ENCODE measurements at places on chromosomes 7 and 10.

GRCh38 chr10:6578795-6579182, 1.3 kb downstream of the PRKCQ start:
- DNase-seq: no peak

GRCh38 chr7:149870701-149871483, 2.9 kb upstream of the ATP6V0E2 start:
- no peak for DNase-seq

GRCh38 chr7:42085531-42085930, 151.5 kb downstream of the GLI3 start:
- DNase-seq: no peak

GRCh38 chr7:85164376-85164775, 22.5 kb downstream of the SEMA3D start:
- DNase-seq: no peak

DNA sequence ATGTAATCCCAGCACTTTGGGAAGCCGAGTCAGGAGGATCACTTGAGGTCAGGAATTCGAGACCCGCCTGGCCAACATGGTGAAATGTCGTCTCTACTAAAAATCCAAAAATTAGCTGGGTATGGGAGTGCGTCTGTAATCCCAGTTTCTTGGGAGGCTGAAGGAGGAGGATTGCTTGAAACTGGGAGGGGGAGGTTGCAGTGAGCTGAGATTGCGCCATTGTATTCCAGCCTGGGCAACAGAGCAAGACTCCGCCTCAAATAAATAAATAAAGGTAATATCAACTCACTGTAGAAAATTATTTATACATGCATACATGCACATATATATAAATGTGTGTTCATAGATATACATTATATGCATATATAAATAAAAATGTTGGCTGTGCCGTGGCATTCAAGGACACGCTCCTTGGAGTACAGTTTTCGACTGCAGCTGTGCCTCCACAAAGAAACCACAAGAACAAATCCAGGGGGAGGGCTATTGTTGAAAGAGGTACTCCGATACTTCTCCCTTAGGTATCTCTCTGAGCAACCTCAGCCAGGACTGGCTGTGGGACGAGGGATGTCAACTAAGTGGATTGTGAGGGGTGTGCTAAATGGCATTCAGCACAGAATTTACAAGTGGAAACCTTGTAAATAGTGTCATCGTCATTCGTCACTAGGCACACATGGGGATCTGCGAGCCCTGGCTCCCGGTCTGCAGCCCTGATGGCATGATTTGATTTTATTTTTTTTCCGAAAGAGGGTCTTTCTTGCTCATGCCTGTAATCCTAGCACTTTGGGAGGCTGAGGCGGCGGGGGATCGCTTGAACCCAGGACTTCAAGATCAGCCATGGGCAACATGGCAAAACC, 49.3 kb downstream of the HIP1 start:
- DNase-seq: no peak

GRCh38 chr7:151707105-151707469, 169.8 kb downstream of the PRKAG2 start:
- no peak for DNase-seq

DNA sequence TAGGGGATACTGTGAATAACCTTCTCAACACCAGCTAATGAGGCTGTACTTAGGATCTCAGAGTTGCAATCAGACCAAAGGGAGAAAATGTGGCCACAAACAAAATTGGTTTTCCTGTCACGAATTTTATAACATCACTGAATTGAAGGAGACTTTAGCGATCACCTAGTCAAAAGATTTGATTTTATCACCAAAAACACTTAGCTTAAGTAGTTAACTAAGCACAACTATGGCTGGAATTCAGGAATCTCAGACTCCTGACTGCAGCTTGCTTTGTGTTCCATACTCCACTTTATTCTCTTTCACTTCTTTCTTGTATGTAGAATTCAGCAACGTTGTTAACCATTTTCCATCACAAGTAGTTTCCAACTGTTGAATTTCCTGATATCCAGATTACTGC, 152.0 kb downstream of the SLC16A9 start:
- DNase-seq: no peak

DNA sequence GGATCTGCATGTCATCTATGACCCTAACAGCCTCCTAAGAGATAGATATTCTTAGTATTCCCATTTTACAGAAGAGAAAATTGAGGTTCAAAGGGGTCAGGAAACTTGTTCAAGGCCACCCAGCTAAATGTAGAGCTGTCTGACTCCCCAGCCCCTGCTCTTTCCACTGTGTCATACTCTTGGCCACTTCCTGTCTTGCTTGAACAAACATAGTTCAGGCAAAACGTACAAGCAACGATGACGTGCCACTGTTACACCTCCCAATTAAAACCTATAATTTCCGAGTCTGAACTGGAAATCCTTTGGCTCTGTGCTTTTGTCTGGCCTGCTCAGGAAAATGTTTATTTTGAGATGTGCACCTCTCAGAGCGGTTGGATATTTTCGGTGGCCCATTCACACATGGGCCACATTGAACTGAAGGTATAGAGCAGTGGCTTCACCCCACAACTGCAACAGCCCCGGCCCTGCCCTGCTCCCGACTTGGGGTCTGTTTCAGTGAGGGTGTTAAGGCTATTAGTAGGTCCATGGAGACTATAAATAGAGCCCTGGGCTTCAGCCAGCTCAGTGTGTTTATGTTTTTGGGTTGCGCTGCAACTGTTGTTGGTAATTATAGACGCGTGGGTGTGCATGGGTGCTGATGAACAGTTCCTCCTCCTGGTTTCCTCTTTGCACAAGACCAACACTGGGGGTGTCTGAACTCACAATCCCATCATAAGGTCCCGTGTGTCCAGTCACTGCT, 172.3 kb upstream of the ADO start:
- no peak for DNase-seq

GRCh38 chr10:24935504-24936292, 16.7 kb downstream of the PRTFDC1 start:
- no peak for DNase-seq

GRCh38 chr10:133370030-133370786, 2.9 kb downstream of the ECHS1 start:
- DNase-seq: no peak

GRCh38 chr7:75924889-75925288, 9.9 kb downstream of the POR start:
- no peak for DNase-seq

GRCh38 chr7:50564171-50564570, 1.0 kb downstream of the DDC start:
- no peak for DNase-seq

DNA sequence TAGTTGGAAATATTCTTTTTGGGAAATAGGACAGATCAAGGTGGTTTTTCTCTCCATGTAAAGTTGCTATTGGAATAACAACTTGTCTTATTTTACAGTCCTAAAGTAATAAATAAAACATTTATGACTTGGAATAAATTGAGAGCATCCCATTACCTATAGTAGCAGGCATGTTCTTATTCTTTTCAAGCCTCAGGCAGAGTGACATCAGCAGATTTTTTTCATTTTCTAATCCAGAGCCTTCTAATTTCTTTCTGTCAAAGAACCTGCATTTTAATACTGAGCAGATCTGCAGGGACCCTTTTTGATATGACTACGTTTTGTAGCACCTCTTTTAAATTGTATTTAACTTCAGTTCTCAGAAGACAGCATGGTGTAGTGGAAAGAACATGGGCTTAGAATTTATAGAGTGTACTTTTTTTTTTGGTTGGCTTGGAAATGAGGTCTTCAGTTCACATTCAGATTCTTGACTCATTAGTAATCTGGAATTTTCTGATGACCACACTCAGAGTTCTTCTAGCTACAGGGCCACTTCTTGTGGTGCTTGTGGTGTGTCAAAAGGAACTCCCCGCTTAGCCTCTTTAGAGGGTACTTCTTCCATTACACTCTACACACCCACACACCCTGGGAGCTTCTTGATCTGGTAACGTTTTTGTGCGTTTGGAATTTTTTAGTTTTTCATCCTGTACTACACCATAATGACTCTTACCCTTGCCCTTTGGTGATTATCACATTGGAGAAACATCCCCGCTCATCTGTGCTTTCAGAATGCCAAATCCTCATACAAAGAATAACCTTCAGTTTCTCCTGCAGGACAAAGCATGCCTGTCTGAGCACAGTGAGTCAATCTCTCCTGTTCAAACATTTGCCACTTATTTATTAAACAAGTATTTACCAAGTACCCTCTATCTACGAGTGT, 34.6 kb downstream of the AGK start:
- DNase-seq: no peak

GRCh38 chr10:234708-235406, 99.6 kb downstream of the ZMYND11 start:
- DNase-seq: no peak

DNA sequence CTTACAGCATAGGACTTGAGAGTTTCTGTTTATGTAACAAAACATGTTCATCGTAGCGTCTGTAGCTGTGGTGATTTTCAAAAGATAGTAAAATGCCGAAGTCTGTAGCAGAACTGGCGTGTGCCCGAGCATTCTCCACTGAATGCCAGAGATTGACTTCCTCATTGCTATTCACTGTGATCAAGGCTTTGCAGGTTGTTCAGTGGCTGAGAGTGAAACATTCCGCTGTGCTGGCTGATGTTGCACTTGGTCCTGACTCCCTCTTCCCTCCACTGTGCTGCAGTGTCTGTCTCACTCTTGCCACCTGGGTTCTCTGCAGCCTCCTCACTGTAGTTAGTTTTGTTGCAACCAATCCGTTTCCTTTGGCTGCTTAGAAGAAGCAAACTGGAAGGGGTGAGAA, 37.6 kb downstream of the FHIP2A start:
- DNase-seq: no peak

- DNase-seq: no peak
Measured at GRCh38 chr10:74231375-74231774, 80.4 kb downstream of the ADK start.
